Heart left ventricle (tissue), 16 donors: ENCODE measurements at places on chromosomes 16 and 17. TPM values are rescaled to one million over a fixed set of nuclear protein-coding genes. Genes with fewer than 3 reads are reported as not detected.

DNA sequence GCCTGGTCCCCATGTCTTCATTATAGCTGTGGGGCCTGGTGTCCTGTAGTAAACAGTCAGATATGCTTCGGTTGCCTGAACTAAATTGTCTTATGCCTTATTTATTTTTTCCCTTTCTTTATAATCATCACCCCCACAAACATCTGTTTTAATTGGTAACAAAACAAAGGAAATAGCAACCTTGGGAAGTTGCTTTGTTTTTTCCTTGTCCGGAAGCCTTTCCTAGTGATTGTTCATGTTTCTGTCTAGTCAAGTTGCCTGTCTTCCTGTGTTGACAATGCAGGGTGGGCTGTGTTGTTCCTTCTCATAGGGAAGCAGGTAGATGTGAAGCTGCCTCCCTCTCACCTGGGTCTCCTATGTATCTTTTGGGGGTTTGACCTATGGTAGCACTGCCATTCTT, 16.7 kb downstream of the PGS1 start:
- peak overlapping the region; percentile 87 for H3K27ac ChIP-seq
- H3K4me3 ChIP-seq: no peak overlapping the region
- no peak for DNase-seq
- peaks cover 57% of the 10 kb centered on the region for H3K36me3 ChIP-seq

The VMO1 gene
- total RNA-seq: 1.7 TPM

The GALK1 gene
- 30.6 TPM for total RNA-seq

DNA sequence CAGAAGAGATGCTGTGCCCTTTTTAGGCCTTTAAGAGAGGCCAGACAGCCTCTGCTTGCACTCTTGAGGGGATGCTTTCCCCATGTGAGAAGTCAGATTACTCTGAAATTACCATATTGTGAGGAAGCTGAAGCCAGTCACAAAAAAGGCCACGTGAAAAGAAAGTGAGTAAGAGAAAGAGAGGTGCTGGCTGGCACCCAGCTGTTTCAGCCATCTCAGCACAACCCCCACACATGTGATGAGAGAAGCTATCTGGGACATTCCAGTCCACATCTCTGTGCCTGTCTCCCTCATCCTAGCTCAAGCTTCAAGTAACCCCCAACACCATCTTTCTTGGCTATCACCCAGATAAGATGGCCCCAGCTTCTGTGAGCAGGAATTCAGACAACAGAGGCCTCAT, 131.4 kb downstream of the HS3ST2 start:
- H3K36me3 ChIP-seq: no peaks in the 10 kb centered on the region
- no peaks in the 10 kb centered on the region for H3K27me3 ChIP-seq
- peaks cover 10% of the 10 kb centered on the region for H3K4me1 ChIP-seq
- DNase-seq: no peak
- H3K4me3 ChIP-seq: no peak overlapping the region
- no peak overlapping the region for H3K27ac ChIP-seq

DNA sequence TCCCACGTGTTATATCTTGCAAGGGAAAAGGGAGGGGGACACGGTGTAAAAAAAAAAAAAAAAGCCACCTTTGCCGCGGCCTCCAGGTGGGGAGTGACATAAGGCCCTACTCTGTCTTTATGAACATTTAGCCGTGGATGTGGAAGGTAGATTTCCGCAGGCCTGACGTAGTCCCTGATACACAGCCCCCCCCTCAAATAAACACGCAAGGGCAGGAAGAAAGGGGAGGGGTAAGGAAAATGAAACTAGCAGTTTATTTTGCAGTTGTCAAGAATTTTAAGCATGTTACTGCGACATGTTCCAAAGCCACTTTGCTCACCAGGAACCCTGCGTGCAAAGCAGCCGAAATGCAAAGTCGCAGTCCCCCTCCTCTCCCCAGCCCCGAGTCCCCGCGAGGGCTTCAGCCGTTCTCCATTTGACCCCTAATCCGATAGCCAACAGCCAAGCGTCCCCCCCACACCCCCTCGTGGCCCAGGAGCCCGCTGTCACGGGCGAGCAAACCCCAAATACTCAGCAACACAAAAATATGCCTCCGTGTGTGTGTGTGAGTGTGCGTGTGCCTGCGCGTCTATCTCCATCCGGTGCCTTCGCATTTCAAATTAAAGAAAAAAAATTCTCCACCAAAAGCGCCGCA, 1.2 kb downstream of the CBX4 start:
- H3K27ac ChIP-seq: peak overlapping the region; percentile 88
- peak overlapping the region; percentile 83 for H3K4me3 ChIP-seq
- H3K27me3 ChIP-seq: peaks cover 34% of the 10 kb centered on the region
- peaks cover 32% of the 10 kb centered on the region for H3K4me1 ChIP-seq
- peaks cover 17% of the 10 kb centered on the region for H3K36me3 ChIP-seq

DNA sequence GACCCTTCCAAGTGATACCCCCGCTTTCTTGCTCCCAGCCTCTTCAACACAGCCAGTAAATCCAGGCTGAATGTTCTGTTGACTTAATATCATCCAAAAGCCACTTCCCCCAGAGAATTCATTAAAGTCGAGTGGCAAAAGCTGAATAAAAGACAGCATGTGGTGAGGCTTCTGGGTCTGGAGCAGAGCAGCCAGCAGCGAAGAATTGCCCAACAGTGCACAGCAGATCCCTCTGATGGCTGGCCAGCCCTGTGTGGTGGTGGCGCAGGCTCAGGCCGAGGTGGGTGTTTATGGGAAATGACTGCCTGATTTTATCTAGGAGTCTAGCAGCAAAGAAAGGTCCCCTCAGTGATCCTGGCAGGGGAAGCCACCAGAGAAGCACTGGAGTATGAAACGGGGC, 30.3 kb upstream of the RCVRN start:
- no peaks in the 10 kb centered on the region for H3K4me1 ChIP-seq
- no peaks in the 10 kb centered on the region for H3K27me3 ChIP-seq
- H3K27ac ChIP-seq: no peak overlapping the region
- peak; percentile 39 for DNase-seq
- no peak overlapping the region for H3K4me3 ChIP-seq

The NECAB2 gene
- 0.77 TPM for total RNA-seq

DNA sequence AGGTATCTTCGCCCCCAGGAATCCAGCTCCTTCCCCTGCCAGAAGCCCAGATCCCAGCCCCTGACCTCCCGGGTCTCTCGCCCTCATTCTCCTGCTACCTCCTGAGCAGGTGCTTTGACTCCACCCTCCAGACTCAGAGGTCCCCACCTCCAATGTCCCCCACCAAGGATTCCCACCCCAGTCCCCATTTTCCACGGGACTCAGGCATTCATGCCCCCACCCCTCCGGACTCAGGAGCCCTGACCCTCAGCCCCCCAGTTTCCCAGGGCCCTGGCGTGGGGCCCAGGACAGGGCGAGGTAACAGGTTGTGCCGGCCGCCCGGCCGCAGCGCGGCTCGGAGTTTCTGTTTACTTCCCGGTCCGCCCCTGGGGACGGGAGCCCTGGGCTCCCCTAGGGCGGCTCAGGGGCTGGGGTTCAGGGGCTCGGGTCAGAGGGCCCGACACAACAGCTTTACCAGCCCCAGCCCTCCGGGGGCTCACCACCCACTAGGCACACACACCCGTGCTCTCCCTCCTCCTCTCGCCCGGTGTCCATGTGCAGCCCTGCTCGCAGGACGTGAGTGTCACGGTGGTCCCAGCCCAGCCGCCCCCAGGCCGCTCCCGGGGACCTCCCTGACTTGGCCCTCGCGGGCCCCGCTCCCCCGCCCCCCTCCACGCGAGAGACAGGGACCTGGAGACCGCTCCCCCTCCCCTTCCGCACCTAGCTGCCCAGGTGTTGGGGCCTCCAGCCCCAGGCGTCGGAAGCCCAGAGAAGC, 595 bp downstream of the BICDL2 start:
- DNase-seq: no peak
- no peak overlapping the region for H3K27ac ChIP-seq
- no peaks in the 10 kb centered on the region for H3K36me3 ChIP-seq
- no peak overlapping the region for H3K4me3 ChIP-seq
- H3K4me1 ChIP-seq: peaks cover 19% of the 10 kb centered on the region

The JPH3 gene
- total RNA-seq: not detected

- peak; percentile 48 for DNase-seq
- no peak overlapping the region for H3K4me3 ChIP-seq
These were observed 8.5 kb upstream of the ICAM2 start for GRCh38 chr17:64028874-64029464.

DNA sequence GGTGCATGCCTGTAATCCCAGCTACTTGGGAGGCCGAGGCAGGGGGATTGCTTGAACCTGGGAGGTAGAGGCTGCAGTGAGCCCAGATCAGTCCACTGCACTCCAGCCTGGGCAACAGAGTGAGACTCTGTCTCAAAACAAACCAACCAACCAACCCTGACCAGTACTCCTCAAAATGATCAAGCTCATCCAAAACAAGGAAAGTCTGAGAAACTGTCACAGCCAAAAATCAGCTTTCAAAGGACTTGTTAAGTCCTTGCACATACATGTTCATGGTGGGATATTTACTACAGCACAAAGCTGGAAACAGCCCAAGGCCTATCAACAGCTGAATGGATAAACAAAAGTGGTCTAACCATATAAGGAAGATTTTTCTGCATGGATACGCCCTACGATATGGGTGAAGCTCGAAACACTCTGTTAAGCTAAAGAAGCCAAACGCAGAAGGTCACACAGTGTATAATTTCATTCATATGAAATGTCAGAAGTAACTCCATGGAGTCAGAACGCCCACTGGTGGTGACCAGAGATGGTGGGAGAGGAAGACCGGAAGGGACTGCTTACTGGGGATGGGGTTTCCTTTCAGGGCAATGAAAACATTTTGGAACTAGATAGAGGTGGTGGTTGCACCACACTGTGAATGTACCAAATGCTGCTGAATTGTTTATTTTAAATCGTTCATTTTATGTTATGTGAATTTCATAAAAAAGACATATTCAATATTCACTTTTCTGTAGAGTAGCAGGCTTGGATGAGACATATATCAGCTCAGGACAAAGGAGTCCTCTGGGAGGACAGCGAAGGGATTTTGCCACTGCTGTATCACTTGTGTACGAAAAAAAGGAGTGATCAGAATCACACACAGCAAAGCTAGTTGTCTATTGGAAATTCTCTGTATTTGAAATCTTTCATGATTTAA, 17.7 kb downstream of the CCL17 start:
- no peak overlapping the region for H3K27ac ChIP-seq
- H3K27me3 ChIP-seq: no peaks in the 10 kb centered on the region
- no peaks in the 10 kb centered on the region for H3K36me3 ChIP-seq
- DNase-seq: peak; percentile 46
- H3K4me3 ChIP-seq: no peak overlapping the region

GRCh38 chr17:2040942-2041560, 771 bp upstream of the OVCA2 start:
- H3K4me1 ChIP-seq: peaks cover 27% of the 10 kb centered on the region
- no peak for DNase-seq
- no peaks in the 10 kb centered on the region for H3K27me3 ChIP-seq
- peak overlapping the region; percentile 93 for H3K27ac ChIP-seq
- H3K4me3 ChIP-seq: peak overlapping the region; percentile 52

GRCh38 chr17:79955167-79955549, 80.5 kb downstream of the TBC1D16 start:
- H3K27ac ChIP-seq: no peak overlapping the region
- no peak for DNase-seq
- no peak overlapping the region for H3K4me3 ChIP-seq
- H3K36me3 ChIP-seq: no peaks in the 10 kb centered on the region
- no peaks in the 10 kb centered on the region for H3K27me3 ChIP-seq

The DNAAF8 gene
- 3.4 TPM for total RNA-seq

- H3K4me1 ChIP-seq: peaks cover 22% of the 10 kb centered on the region
- no peak overlapping the region for H3K27ac ChIP-seq
- peaks cover 100% of the 10 kb centered on the region for H3K27me3 ChIP-seq
- no peak overlapping the region for H3K4me3 ChIP-seq
- no peak for DNase-seq
These were observed 7.3 kb upstream of the CBX8 start for GRCh38 chr17:79803997-79804855.

The ZFP1 gene
- 7.9 TPM for total RNA-seq

- H3K36me3 ChIP-seq: no peaks in the 10 kb centered on the region
- no peaks in the 10 kb centered on the region for H3K4me1 ChIP-seq
- DNase-seq: no peak
These were observed 975 bp downstream of the SNX29 start for GRCh38 chr16:11977376-11978041.

DNA sequence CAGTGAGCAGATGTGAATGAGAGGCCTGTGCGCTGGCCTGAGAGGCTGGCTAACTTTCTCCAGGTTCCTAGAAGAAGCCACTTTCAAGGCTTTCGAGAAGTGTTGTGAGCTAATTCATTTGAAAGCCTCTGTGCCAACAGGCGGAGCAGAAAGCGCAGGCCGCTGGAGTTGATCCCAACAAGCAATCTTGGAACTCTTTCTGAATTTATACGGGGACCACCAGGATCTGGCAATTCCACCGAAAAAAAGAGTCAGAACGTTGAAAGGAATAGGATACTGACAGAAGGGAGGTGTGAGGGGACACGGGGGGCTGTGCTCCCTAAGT, 71.3 kb upstream of the METRNL start:
- no peak overlapping the region for H3K27ac ChIP-seq
- no peak overlapping the region for H3K4me3 ChIP-seq
- H3K4me1 ChIP-seq: peaks cover 4% of the 10 kb centered on the region
- H3K36me3 ChIP-seq: peaks cover 10% of the 10 kb centered on the region

DNA sequence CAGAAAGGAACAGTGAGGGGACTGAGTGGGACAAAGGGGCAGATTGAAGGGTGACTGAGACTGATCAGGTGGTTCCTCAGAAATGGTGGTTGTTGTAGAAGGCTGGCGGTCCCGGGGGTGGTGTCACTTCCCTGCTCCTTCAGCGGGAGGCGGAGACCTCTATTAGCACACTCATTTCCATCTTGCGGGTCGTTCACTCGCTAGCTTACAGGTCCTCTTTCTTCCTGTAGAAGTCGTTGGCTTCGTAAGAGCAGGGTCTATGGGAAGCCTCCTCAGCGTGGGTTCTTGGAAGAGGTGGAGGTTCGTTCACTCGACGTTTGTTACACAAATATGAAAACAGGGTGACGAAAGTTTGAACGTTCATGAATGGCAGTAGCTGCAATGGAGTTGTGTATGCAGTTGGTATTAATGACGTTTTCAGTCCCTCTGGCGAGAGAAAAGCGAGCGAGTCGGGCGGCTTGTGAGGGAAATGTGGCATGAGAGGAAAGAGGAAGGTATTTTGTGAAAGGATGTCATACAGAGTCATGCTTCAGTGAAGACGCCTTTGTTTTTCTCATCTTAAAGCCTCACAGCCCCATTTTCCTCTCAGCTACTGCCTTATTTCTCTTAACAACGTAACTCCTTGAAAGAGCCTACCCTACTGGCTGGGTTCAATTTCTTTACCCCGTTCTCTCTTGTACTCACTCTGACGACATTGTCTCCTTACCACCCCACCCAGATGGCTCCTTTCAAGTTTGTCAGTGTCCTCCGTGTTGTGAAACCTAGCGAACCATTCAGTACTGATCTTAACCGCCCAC, 667 bp downstream of the EFCAB13 start:
- H3K4me3 ChIP-seq: peak overlapping the region; percentile 88
- H3K27ac ChIP-seq: peak overlapping the region; percentile 84
- peaks cover 4% of the 10 kb centered on the region for H3K36me3 ChIP-seq
- H3K27me3 ChIP-seq: peaks cover 3% of the 10 kb centered on the region
- H3K4me1 ChIP-seq: no peaks in the 10 kb centered on the region
- peak; percentile 57 for DNase-seq

GRCh38 chr16:23877107-23878070, 41.6 kb downstream of the PRKCB start:
- H3K27ac ChIP-seq: peak overlapping the region; percentile 25
- DNase-seq: no peak
- no peaks in the 10 kb centered on the region for H3K4me1 ChIP-seq
- no peaks in the 10 kb centered on the region for H3K36me3 ChIP-seq

The ITGB3 gene
- 12.9 TPM for total RNA-seq
